Activated CD4-positive, alpha-beta memory T cell treated with anti-CD3 and anti-CD28 coated beads for 36 hours (primary cell): ENCODE measurements at places on chromosomes 11 and 22. TPM values are rescaled to one million over a fixed set of nuclear protein-coding genes. Genes with fewer than 3 reads are reported as not detected.

GRCh38 chr11:1057806-1058205 lies 16.9 kb upstream of the MUC2 start:
- DNase-seq: peak; percentile 2

DNA sequence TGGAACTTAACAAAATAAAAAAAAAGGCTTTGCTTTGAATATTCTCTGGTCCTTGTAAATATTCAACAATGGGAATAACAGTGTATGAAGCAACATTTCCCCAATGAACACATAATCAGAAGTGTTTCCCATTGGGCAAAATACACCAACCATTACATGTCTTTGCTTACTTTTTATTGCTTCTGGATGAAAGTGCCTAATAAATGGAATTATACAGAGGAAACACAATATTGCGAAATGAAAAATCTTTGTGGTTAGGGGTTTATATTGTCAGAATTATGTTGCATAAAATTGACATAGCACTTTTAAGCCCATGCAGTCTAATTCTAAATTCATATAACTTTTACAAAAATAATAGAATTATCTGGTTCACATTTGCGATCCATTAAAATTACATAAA lies 386.4 kb downstream of the DCDC1 start:
- no peak for DNase-seq

- no peak for DNase-seq
These were observed 84.2 kb downstream of the BLID start for GRCh38 chr11:122031813-122032212.

DNA sequence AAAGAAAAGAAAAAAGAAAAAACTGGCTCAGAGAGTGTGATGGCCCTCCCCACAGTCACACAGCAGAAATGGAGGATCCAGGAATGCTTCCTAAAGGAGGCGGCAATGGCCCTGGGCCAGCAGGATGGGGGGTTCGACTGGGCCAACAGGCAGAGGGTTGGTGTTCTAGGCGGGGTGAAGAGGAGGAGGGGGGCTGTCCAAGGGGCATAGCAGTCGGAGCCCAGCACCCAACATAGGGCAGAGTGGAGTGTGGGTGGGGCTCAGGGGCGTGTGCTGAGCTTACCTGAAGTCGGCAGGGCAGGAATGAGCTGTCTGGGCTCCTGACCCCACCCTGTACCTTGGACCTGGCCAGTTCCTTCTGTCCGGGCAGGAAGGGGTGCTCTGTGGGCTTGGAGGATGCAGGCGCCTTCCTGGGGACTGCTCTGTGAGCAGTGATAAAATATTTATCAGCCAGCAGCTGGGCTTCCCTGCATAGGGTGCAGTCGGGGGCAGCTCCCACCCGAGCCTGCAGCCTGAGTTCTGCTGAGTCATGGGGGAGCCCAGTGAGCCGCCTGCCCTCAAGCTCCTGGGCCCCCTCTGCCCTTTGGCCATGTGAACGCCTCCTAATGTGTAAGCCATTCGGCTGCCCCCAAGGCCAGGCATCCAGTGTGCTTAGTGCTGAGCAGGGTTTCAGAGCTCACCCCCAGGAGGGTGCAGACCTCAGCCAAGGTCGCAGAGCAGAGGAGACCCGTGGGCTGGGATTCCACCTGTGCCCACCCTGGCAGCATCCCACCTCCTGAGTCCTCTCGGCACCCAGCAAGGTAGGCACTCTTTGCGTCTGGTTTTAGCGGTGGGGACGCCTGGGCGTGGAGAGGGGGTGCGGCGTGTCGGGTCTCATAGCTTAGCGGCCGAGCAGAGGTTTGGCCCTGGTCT lies 25.3 kb upstream of the PRR5 start:
- no peak for DNase-seq

DNA sequence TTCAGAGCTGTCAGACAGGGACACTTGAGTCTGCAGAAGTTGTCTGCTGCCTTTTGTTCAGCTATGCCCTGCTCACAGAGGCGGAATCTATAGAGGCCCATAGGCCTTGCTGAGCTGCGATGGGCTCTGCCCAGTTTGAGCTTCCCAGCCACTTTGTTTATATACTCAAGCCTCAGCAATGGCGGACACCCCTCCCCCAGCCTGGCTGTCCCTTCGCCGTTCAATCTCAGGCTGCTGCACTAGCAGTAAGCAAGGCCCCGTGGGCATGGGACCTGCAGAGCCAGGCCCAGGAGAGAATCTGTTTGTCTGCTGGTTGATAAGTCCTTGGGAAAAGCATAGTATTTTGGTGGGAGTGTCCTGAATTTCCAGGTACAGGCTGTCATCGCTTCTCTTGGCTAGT lies 23.6 kb upstream of the OR6M1 start:
- no peak for DNase-seq

GRCh38 chr22:30875481-30876215 lies 92.9 kb downstream of the MORC2 start:
- no peak for DNase-seq

- DNase-seq: no peak
These were observed 23.8 kb downstream of the UPB1 start for GRCh38 chr22:24518771-24519485.

DNA sequence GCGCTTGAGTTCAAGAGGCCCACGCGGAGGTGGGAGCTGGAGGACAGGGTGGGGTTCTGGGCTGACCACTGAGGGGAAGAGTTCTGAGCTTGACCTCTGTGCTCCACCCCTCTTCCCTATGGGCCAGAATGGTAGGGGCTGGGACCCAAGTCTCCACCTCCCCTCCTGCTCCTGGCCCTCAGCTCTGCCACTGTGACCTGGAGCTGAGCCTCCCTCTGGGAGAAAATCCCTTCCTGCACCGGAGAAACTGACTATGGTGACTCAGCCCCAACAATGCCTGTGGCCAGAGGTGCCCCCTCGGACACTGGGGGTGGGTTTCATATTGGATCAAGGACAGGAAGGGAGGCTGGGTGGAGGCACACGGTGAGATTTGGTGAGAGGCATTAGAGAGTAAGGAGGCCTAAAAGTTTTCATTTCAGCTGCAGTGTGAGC lies 23.0 kb downstream of the RELT start:
- no peak for DNase-seq

- DNase-seq: no peak
These were observed 494.0 kb downstream of the MIAT start for GRCh38 chr22:27151407-27151806.

GRCh38 chr11:124753205-124753604 lies 1.1 kb upstream of the VSIG2 start:
- no peak for DNase-seq

GRCh38 chr11:13891911-13892310 lies 70.6 kb upstream of the SPON1 start:
- no peak for DNase-seq

GRCh38 chr11:12901874-12902481 lies 107.1 kb upstream of the RASSF10 start:
- no peak for DNase-seq

GRCh38 chr11:118343248-118343647 lies 743 bp upstream of the CD3D start:
- peak; percentile 68 for DNase-seq

- DNase-seq: no peak
These were observed 4.4 kb downstream of the DUSP8 start for GRCh38 chr11:1567721-1568100.

- peak; percentile 36 for DNase-seq
These were observed 264.6 kb upstream of the PLET1 start for GRCh38 chr11:112525270-112525669.

- no peak for DNase-seq
These were observed 99.2 kb downstream of the NAT10 start for GRCh38 chr11:34204396-34205279.

DNA sequence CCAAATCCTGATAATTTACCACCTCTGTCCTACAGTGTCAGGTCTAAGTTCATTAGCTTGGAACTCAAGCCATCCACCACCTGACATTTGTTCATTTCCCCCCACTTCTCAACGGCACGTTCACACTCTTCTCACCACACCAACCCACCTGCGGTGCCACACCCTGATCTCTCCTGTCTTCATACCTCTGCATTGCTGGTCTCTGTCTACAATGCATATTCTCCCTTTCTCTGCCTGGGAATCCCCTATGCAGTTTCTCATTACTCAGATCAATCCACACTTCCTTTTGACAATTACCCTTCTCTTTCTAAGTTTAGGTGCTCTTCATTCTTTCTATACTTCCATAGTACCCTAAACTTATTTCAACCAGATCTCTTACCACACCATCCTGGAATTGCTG lies 20.4 kb upstream of the EMSY start:
- DNase-seq: peak; percentile 61

GRCh38 chr11:111176603-111177002 lies 68.9 kb upstream of the POU2AF2 start:
- no peak for DNase-seq

GRCh38 chr11:78996007-78996406 lies 421.3 kb upstream of the NARS2 start:
- DNase-seq: no peak

DNA sequence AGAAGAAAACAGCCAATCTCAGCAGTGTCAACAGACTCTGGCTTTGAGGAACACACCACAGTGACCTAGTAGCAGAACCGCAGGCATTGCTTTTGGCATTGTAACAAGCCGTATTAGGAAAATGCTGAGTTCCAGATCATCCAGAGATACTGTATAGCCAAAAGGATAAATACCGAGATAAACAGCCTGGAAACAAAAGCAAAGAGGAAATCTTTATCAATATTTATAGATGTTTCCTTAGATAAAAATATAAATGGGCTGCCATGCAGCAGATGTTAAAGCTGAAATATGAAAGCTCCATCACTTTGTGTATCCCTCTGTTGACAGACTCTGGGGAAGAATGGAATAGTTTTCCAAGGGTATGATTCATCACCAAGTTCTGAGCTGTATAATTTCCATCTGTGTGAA lies 98.9 kb upstream of the TP53AIP1 start:
- DNase-seq: no peak

- no peak for DNase-seq
These were observed 55.4 kb downstream of the PLEKHA7 start for GRCh38 chr11:16958833-16959232.

DNA sequence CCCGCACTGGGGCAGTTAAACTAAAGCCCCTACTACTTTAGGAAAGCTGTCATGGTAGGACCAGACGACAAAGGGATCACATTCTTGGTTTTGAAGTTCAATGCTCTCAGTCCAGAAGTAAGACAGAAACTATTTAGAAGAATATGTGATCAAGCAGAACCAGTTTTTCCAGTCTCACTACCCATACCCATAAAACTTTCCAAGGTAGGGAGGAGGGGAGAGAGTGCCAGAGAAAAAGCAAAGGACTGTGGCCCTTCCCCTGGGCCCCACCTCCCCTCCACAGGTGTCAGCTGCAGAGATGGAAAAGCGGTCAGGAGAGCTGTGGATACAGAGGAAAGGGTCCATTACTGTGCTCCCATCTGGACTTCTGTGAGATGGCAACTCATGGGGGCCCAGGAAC lies 587.1 kb downstream of the SOX6 start:
- DNase-seq: no peak

DNA sequence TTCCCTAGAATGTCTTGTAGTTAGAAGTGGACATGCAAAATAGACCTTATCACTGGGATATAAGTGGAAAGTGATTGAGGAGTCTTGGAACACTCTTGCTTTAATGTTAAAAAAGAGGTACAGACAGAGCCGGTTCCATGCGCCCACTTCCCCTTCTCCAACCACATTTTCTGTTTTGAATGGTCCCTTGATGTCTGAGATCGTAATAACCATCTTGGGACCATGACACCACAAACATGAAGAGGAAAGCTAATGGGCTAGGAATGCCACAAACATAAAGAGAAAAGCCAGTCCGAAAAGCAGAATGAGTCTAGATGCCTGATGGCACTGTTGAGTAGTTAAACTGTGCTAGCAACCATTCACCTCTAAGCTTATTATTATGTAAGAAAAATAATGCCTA lies 54.8 kb upstream of the SPON1 start:
- no peak for DNase-seq

- DNase-seq: no peak
These were observed 38.8 kb downstream of the RPUSD4 start for GRCh38 chr11:126172596-126173038.

GRCh38 chr11:827146-827896 lies 398 bp upstream of the CRACR2B start:
- no peak for DNase-seq

- DNase-seq: no peak
These were observed 21.8 kb upstream of the UPK3A start for GRCh38 chr22:45262931-45263462.

DNA sequence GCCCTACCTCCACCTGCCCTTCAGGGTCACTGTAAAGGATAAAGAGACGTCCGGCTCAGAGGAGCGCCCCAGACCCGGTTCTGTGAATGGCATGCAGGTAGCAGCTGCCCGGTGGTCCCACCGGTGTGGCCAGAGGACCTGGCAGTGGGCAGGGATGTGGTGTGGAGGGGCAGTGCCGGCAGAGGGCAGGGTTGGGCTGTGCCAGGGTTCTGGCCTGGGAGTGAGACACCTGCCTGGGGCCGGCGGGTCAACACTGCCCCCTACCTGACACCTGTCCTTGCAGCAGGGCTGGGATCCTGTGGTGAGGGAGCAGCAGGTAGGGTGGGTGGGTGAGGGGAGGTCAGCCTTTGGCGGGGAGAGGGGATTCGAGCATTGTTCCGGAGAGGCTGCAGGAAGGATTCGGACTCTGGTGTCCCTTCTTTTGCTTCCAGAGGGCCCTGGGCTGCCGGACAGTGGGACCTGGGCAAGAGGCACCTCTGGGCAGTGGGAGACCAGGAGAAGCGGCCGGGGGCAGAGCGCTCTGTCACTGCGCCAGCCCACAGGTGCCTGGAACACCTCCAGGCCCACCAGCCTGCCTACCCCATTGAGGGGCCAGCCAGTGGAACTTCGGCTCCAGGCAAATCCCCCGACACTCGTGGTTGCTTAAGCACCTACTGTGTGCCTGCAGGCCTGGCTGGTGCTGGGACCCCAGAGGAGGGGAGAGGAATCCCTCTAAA lies 1.6 kb upstream of the PHLDA2 start:
- peak; percentile 80 for DNase-seq

CYTH4 gene
- total RNA-seq: 58.7 TPM

NLRX1 gene
- 18.7 TPM for total RNA-seq

ART5 gene
- total RNA-seq: not detected

OR8D4 gene
- not detected for total RNA-seq

PGA5 gene
- not detected for total RNA-seq

OR51F1 gene
- total RNA-seq: not detected

NNMT gene
- not detected for total RNA-seq

FGF3 gene
- total RNA-seq: not detected

ANGPTL5 gene
- not detected for total RNA-seq

SLC16A8 gene
- total RNA-seq: not detected

SLC22A12 gene
- not detected for total RNA-seq

SGSM1 gene
- 0.38 TPM for total RNA-seq
